ENCODE measurements at places on chromosomes 6 and 20. TPM values are rescaled to one million over a fixed set of nuclear protein-coding genes. Genes with fewer than 3 reads are reported as not detected.

MYCT1 gene
- not detected for total RNA-seq

TNXB gene
- total RNA-seq = 3.3 TPM

SPDEF gene
- total RNA-seq = not detected

DLL1 gene
- 0.17 TPM for total RNA-seq

GABRR1 gene
- total RNA-seq = not detected

TRIM15 gene
- 0.24 TPM for total RNA-seq

HAO1 gene
- total RNA-seq = not detected

LY6G6D gene
- total RNA-seq = not detected

KCNS1 gene
- 0.30 TPM for total RNA-seq

TFAP2A gene
- total RNA-seq = not detected

PARD6B gene
- total RNA-seq = 6.0 TPM

GNMT gene
- total RNA-seq = 0.70 TPM

GMPR gene
- 2.1 TPM for total RNA-seq

WFDC9 gene
- total RNA-seq = not detected

PSORS1C1 gene
- total RNA-seq = not detected

WFDC5 gene
- not detected for total RNA-seq

CST1 gene
- total RNA-seq = not detected

BTBD3 gene
- total RNA-seq = 14.8 TPM

BNIP5 gene
- not detected for total RNA-seq

NKX2-4 gene
- total RNA-seq = not detected

FNDC11 gene
- 0.16 TPM for total RNA-seq

POM121L2 gene
- total RNA-seq = not detected

PRL gene
- not detected for total RNA-seq

EPB41L1 gene
- 0.19 TPM for total RNA-seq

NRN1 gene
- total RNA-seq = 4.8 TPM

CFAP61 gene
- total RNA-seq = not detected

HLA-DQB2 gene
- 0.28 TPM for total RNA-seq

GSTA2 gene
- total RNA-seq = not detected

C4B gene
- 2.9 TPM for total RNA-seq
